ENCODE measurements at places on chromosomes 7 and 10.

DNA sequence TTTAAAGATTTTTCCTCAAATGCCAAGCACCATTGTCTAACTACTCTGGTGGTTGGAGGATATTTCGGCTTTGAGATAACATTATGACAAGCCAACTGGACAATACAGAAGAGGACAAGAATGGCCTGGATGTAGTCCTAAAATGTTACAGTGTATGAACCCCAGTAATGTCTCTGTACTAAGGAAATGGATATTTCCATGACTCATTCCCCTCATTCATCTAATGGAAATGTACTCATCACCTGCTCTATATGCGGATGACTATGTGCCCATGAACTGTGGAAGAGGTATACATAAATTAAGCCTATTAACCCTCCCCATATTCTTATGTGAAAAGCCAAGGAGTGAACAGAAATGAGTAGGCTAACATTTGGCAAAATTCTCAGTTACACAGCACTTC, 207.9 kb downstream of the CACNA2D1 start:
- peak; percentile 92 for DNase-seq

DNA sequence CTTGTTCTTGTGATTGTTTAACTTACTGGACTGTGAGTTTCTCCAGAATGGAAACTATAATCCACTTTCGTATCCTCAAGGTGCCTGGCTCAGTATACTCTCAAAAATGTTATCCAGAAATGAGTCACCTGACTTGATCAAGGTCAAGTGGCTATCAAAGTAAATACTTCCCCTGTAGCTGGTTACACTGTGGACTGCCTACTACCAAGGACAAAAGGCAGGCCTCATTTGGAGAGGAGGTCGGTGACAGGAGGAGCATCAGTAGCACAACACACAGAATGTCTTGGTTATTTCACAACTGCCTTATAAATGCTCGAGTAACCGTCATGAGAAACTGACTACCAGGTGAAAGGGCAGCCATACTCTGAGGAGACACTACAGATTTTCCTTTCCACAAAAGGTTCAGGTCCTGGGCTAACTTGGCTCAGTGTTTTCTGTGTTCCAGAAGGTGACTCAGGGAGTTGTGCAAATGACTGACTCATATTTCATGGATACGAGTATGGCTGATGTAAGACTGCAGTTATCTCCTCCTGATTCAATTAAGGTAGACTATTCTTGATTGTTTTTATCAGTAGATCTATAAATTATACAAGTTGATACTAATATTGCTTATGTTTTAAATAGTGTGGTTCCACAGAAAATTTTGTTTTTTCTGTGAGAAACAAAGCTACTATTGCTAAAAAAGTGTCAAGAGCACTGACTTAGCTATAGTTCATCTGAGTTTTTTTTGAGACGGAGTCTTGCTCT, 4.2 kb upstream of the CCNY start:
- peak; percentile 9 for DNase-seq

DNA sequence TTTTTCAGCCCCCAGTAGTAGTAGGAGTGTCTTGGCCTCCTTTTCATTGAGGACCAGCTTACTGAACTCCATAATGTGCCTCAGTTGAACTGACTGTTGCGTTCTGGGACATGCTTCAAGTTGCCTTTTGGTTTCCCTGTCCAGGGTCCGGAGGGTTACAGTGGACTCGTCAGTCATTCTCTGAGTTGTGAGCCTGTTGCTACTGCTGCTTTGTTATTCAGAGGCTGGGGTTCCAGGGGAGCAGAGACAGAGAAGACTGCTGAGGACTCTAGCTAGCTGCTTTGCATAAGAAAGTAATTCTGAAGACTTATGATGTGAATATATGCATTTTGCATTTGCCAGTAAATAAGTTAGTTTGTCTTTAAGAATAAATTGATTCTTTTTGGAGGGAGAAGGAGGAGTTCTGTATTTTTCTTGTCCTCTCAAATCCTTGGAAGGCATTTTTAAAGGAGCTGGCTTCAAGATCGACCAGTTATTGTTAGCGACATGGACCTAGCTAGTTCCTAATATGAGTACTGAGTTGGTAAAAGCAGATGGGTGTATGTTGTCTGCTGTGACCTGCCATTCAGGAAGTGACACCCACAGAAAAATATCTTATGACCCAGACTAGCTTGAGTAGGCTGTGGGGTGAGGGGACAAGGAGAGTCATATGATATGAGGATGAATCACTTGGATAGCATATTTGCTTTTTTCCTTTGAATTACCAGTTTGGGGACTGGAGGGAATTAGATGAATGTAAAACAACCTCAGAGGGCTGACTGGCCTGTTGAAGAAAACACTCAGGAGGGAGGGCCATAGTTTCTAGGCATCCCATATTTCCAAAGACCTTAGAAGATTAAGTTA, 8.3 kb downstream of the PI4K2A start:
- peak; percentile 11 for DNase-seq

GRCh38 chr7:141679014-141679413, 23.0 kb downstream of the DENND11 start:
- no peak for DNase-seq

GRCh38 chr7:29194594-29195427, at the start of gene CHN2:
Gene CHN2, plus strand, starts transcription at chr7:29194775.
- DNase-seq = peak; percentile 91

GRCh38 chr10:98096316-98096715, 38.1 kb upstream of the R3HCC1L start:
- no peak for DNase-seq

- DNase-seq = no peak
Measured at GRCh38 chr10:31689233-31689632, 239.4 kb downstream of the ARHGAP12 start.

- DNase-seq = no peak
Measured at GRCh38 chr10:86225103-86225782, 141.4 kb downstream of the GRID1 start.

GRCh38 chr10:113858541-113858940, 4.1 kb downstream of the NHLRC2 start:
- DNase-seq = no peak

GRCh38 chr7:148433521-148434180, 156.9 kb upstream of the C7orf33 start:
- peak; percentile 64 for DNase-seq

- DNase-seq = no peak
Measured at GRCh38 chr7:142913051-142913450, 20.5 kb downstream of the TRPV5 start.

DNA sequence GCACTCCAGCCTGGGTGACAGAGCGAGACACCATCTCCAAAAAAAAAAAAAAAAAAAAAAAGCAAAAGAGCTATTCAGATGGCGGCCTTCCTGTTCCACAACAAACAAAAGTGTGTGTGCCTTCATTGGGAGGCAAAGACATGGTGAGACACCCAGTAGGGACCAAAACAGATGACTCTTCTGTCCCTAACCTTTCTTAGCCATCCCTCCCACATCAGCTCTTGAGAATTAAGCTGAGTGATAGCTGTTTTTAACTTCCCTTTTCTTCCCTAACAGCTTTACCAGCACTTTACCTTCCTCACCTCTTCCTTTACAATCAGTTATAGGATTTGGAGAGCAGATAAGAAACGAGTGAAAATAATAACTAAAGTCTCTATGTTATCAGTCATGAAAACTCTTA, 48.2 kb downstream of the ARMH3 start:
- DNase-seq = no peak

- DNase-seq = no peak
Measured at GRCh38 chr10:74957285-74957961, 131.0 kb downstream of the KAT6B start.

DNA sequence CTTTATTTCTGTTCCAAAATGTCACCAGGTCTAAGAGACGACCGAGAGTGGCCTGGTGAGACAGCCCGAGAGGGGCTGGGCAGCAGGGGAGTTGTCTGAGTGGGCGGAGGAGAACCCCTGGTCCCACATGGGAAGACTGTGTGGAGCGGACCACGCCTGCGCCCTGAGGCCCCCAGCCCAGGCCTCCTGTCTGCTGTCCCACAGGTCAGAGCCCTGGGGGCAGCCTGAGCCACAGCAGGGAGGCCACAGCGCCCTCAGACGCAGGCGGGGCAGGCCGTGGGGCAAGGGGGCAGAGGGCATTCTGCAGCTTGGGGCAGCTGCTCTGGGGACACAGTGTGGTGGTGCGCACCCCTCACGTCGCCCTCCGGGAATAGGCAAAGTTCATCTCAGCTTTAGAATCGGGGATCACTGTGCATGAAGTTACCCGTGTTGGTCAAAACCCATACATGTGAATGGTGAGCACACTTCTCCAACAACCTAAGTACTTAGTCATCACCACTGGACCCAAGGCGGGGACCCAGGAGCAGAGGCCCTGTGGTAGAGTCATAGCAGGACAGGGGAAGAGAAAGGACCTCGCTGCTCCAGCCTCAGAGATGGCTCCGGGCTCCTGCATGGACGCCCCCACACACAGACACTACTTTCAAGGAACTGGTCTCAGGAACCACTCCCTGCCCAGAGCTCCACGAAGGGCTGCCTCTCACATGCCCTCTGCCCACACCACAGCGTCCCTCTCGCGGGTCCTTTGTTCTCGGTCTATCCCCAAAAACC, 214.7 kb downstream of the ELFN1 start:
- DNase-seq = no peak

DNA sequence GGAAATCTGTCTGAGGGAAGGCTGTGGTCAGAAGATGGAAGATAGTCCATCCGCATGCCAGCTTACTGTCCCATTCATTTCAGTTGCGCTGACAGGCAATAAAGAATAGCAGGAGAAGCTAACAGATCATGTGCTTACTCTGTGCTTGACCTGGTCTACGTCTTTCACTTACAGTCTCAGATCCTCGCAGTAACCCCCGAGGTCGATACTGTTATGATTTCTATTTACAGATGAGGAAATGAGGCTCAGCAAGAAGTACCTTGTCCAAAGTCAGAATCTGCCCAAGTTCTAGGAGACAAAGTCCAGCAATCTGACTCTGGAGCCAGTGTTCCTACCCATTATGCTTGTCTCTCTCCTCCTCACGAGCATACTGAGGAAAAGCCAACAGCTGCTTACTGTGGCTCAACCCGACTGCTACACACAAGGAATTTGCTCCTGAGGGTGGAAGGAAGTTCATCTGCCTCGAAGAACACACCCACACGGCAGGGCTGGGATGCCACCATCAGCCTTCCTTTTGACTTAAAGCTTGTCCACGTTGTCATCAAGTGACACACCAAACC, 74.2 kb downstream of the MINPP1 start:
- no peak for DNase-seq

DNA sequence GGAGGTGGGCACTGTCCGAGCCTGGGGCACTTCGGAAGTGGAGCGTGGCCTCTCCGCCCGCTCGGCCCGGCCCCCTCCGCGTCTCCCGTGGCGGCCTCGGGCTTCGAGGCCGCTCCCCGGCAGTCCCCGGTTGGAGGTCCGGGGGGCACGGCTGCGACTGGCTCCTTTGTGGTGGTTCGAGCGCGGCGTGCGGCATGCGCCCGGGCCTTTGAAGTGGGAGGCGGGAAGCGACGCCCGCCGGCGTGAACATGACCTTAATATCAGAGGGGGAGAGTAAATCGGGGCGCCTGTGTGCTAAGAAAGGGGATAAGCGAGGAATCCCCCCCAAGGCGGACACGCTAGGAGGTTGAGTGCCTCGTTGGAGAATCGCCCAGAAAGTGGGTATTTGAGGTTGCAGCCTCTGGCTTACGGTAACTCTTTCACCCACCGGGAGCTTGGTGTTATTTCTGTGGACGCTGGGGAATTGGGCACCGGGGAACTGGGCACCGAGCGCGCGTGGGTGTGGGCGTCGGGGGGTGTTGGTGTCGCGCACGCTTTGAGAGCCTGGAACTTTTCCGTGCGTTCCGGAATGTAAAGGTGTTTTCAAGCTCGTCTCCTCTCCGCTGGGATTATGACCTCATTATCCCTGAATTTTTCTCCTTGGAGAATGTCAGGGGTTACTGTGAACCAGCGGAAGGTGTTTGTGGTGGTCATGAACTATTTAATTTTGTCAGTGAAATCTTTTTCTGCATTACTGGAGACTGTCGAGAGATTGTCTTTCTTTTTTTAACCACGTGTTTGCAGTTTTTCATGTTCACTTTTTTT, 660 bp downstream of the SUV39H2 start:
- DNase-seq = peak; percentile 48

GRCh38 chr7:144835155-144835611, 670 bp downstream of the TPK1 start:
- peak; percentile 82 for DNase-seq

GRCh38 chr10:126009650-126010049, 113.3 kb downstream of the FANK1 start:
- no peak for DNase-seq

DNA sequence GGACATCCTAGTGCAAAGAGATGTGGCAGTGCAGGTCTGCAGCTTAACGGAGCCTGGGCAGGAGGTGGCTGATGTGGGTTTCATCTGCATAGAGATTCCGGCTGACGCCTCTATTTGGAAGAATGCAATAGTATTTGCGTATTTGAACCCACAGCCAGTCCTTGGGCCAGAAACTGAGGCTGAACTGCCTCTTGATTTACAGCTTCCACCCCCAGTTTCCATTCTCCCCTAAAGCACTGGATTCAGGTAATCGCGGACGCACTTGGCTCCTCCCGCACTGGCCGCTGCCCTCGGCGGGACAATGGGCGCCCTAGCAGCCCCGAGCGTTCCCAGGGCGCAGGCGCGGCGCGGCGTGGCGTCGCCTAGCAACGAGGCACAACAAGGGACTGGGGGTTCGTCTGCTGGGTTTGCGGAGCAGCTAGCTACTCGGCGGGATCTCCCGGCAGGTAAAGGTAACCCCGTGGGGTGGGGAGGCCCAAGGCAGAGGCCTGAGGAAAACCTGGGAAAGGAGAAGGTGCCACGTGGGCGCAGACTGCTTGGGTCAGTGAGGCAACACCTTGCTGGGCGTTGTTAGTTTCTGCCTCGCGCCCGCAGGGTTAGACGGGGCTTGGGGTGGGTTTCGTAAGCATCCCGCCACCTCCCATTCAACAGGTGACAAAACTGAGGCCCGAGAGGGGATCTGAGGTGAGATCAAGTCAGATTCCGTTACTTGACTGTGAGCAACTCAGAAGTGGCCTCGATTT, at the start of gene ARMC3:
TSS of gene ARMC3 (plus strand) at position 393 of the 743 bp plus-strand sequence. CDS start 3,944 bp downstream, outside the sequence.
- peak; percentile 52 for DNase-seq

GRCh38 chr7:156892081-156892800, 742 bp downstream of the LMBR1 start:
- peak; percentile 92 for DNase-seq

GRCh38 chr10:123848564-123849457, 42.8 kb downstream of the CPXM2 start:
- DNase-seq = peak; percentile 6

- no peak for DNase-seq
Measured at GRCh38 chr10:25280573-25280972, 105.8 kb downstream of the GPR158 start.

DNA sequence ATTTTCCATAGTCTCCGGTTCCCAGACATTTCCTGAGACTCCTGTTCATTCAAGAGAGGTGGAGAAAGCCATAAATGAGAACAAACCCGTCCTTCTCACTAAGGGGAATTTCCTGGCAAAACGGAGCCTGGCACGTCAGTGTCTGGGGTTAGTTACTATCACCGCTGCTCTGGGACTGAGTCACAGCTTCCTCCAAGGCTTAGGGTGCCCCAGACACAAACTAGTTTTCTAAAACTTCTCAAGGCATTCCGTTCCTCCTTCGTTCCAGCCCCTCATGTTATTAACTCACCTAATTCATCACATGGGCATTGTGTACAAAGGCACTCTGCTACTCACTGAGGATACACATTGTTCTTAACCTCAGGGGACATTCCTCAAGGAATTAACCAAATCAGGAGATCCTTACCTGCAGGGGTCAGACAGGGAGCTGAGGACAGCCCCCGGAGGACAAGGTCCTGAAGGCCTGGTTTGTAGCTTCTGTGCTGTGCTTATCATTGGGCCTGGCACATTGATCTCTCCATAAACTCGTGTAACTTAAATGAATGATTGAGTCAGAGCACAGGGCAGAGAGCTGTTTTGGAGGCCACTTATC, 103.0 kb upstream of the KLF6 start:
- DNase-seq = no peak

GRCh38 chr7:155872678-155873369, 60.6 kb upstream of the SHH start:
- DNase-seq = no peak
